Activated naive CD8-positive, alpha-beta T cell treated with anti-CD3 and anti-CD28 coated beads for 36 hours (primary cell): ENCODE measurements at places on chromosomes 2 and 18.

- DNase-seq = no peak
These were observed 105.0 kb downstream of the PXDN start for GRCh38 chr2:1639086-1639858.

- no peak for DNase-seq
These were observed 451.8 kb upstream of the NRXN1 start for GRCh38 chr2:51483720-51484119.

DNA sequence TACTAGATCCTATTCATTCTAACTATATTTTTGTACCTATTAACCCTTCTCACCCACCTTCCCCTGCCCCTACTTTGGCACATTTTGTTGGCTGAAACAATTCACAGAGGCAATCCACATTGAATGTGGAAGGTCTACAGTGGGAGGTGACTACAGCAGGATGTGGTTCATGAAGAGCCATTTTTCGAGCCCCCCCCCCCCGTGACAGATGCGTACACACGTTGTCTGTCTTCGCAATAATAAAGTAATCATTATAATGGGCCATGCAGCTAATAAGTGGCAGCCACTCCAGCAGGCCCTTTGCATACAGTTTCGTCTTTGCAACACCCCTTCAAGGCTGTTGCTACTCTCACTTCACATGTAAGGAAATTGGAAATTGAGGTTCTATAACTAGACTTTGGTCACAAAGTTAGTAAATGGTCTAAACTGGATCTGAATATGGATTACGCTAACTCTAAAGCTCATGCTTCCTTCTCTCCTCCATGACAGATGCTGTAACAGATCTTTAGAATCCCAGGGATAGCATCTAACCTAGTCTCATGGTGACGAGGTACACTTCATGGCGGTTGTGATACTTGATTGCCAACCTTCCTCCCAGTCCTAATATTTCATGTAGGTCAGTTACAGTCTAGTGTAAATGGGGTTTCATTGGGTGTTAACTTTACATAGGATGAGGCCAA is 176.8 kb downstream of the MYCN start:
- DNase-seq = no peak

DNA sequence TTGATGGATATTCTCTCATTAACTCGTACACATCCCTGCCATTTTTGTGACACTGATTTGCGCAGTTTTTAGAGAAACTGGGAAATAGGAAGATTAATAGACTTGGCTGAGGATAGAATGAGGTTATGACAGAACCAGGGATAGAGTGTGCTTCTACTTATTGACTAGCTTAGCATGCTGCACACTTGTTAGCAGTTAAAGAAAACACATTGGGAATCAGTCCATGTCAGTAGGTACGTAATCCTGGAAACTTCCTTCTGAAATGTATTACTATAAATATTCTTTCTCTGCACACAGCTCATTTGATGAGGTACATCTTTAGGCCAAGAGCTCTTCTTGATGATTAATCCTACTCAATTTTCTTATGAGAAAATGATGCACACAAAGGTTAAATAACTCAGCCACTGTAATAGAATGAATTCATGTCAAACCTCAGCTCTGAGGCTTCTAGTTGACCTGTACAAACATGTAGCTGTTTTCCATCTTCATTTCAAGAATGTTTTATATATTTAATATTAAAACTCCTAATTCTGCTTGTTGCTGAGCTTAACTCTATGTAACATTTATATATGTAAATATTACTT is 12.3 kb upstream of the CPS1 start:
- DNase-seq = no peak

DNA sequence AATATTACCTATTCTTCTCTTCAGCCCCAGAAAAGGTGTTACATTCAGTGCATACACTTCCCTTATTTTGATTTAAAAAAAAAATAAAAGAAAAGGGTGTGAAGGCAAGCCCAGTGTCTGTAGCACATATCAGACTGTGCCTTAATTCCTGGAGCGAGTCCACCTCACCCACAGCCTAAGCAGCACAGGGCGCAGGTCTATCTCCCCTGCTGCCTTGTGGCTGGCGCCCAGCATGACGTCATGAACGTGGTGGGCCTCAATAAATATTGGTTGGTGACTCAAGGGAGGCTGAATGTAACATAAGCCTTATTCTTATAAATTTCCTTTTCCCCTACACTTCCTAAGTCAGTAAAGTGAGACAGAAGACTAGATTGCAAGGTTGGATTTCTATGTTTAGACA is 26.4 kb downstream of the ST3GAL5 start:
- DNase-seq = peak; percentile 17

GRCh38 chr2:100068395-100068794 is 74.0 kb downstream of the AFF3 start:
- DNase-seq = no peak

DNA sequence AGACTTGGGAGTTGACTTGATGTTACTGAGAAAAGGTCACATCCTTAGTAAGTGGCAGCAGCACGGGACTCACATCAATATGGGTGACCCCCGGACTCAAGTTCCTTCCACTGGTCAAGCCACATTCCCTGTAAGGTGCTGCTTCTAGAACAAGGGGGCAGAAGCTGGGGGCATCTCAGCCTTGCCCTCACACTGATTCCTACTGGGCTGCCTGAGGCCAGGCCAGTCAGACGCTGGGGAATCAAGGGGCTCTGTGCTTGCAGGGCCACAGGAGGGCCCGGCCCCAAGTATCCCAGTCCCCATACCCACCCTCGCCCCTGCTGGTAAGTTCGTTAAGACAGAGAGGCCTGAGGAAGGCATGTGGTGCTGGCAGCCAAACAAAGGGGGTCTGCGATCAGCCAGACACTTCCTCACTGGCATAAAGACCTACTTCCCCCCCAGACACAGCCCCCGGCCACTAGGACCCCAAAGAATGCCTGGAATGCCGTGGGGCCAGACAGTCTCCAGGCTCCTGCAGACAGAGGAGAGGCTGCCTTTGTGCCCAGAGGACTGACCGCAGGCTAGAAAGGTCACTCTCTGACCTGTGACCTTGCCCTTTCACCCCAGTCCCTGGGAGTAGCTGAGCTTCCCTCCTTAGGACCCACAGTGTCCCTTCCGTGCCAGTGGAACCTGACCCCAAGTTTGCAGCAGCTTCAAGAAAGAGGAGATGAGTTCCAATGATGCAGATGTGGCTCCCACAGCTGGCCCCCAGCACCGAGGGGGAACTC is 83.6 kb downstream of the HS1BP3 start:
- DNase-seq = no peak

DNA sequence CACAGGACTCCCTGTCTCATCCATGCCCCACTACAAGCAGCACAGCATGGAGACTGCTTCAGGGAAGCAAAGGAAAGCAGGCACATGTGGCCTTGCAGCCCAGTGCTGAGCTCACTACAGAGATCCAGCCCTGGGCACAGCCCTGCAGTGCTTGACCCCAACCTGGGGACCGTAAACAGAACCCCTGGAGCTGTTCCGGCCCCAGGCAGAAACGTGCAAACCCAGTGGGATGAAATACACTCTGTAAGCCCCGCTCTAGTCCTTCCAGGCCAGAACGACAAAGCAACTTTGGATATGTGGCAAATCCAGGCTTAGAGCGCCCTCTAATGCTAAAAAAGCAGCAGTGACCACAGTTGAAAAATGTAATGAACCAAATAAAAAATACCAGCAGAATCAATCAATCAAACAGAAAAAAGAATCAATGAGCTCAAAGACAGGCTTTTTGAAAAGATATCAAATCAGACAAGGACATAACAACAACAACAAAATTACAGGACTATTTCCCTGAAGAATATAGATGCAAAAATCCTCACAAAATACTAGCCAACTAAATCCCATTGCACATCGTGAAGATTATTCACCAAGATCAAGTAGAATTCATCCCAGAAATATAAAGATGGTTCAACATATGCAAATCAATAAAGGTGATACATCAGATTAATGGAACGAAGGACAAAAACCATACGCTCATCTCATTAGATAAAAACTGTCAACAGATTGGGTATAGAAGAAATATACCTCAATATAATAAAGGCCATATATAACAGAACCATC is 45.6 kb downstream of the ZNF519 start:
- no peak for DNase-seq

GRCh38 chr18:40075616-40076015 is 1879.4 kb upstream of the PIK3C3 start:
- no peak for DNase-seq

DNA sequence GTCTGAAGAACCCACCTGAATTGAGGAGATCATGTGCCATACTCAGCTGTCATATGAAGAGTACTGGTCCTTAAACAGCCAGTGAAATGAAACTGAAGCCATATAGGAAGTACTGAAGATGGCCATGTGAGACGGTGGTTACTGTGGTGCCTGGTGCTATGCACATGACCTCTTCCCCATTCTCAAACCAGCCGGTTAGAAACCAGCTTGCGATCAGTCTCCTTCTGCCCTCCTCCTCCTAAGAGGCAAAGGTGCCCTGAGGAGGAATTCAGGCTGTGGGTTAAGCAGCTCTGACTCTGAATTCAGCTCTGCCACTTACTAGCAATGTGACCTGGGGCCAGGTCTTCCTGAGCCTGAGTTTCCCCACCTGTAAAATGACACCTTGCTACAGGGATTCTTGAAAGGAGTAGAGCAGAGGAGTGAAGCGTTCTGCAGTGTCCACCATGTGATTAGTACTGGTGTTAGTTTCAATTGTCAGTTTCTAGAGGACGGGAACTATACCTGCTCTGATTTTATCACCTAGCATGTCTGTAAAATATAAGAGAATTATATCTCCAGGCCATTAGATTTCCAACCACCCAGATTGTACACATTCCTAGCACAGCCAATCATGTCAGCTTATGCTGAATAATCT is 5.1 kb downstream of the FECH start:
- DNase-seq = no peak

- no peak for DNase-seq
These were observed 19.6 kb downstream of the ENOSF1 start for GRCh38 chr18:692824-693223.

GRCh38 chr2:222375798-222376197 is 48.5 kb upstream of the SGPP2 start:
- no peak for DNase-seq
